Uterus (tissue), 4 donors: ENCODE measurements at places on chromosomes 6 and 20. TPM values are rescaled to one million over a fixed set of nuclear protein-coding genes. Genes with fewer than 3 reads are reported as not detected.

The SYNDIG1 gene
- total RNA-seq = 3.4 TPM

DNA sequence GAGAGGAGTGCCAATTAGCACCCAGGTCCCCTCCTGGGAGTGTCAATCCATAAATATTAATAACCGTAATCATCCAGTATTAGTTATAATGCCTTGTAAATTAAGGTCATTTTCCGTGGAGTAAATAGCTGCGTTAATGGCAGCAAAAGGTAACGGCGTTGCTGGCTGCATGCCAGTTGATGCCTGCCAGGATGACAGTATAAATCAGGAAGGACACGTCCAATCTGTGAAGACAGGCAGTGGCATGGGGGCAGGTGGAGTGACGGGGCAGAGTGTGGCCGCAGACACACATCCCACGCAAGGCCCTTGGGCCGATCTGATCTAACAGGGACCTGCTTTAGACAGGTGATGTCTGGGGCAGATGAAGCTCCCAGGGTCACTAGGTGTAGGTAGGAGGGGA is 49.1 kb downstream of the KCNB1 start:
- no peak for DNase-seq

DNA sequence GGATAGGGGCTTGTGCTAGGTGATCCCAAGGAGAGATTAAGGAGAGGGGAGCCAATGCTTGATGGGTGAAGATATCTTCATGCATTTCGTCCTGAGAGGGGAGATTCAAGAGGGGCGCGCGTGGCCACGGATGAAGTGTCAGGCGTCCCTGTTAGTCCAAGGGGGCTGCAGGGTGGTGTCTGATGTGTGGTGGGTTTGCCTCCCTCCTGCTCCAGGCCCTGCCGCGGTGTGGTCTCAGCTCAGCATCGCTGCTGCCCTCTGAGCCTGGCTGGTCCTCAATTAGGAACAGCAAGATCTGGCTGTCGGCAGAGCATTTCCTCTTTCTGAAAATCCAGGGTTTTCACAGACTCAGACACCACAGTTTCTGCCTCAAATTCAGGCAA is 318.0 kb downstream of the THBS2 start:
- DNase-seq = no peak

DNA sequence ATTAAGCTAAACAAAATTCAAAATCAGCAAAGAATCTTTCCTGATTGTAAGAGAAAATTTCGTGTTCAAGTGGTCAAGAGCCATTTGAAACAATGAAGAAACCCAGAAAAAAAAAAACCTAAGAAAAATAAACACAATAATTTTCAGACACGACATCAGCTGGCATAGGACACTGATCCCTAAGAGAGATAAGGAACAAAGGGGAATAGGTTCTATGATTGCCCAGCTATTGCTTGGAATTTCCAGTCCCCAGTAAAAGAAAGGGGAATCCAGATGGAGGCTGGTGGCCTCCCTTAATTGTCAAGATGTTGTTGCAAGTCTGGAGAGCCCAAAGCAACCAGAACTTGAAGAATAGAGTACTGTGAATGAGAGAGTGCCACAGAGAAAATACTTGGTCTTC is 48.5 kb downstream of the COL12A1 start:
- no peak for DNase-seq

DNA sequence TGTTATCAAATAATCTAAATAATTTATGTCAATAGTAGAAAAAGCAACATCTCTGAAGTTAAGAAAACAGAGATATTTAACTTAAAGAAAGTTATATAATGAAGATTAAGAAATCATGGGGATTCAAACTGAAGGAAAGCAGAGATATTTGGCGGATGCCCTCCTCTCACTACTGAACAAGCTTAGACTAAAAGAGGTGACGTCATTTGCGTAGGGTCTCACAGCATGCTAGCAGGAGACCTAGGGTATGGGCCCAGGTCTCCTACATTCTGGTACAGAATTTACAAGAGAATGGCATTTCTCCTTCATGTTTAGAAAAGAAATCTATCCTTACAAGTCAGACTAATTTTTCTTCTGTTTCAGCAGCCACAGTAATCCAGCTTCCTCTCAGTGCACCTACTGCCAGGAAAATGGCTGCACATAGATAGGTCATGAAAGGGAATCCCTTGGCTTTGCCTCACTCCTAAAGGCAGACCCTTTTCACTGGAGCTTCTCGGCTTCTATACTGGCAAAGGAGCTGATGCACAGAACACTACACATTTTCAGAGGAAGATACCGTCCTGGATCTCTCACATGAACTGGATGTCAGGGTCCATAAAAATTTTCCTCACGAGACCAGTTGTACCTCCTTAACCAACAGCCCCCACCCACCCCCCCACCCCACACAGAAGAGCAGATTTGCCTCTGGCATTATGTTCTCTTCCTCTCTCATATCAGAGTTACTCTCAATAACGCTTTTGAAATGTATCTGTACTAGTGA is 41.8 kb upstream of the DST start:
- no peak for DNase-seq

- peak; percentile 28 for DNase-seq
These were observed 95.3 kb upstream of the BHLHE23 start for GRCh38 chr20:63101781-63102720.

DNA sequence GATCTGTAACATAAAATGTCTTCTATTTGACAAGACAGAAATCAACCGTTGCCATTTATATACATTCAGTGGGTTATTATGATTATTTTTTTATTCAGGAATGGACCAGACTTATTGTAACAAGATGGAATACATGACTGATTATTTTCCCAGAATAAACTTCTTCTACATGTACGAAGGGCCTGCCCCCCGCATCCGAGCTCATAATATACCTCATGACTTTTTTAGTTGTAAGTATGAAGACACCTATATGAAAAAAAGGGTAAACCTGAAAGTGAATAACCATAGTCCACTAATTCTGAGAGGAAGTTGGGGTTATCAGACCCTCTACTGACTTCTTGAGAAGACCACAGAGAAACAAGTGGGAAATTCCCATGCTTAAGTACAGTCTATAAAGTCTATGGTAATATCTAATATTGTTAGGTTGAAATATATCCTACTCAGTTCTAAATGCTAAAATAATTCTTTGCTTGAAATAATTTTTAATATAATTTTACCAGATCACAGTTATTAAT is 15.9 kb downstream of the OR2A4 start:
- no peak for DNase-seq

- peak; percentile 48 for DNase-seq
These were observed 5.5 kb upstream of the SOX4 start for GRCh38 chr6:21587961-21588480.

- peak; percentile 87 for DNase-seq
These were observed 70.8 kb upstream of the RIPOR2 start for GRCh38 chr6:25006565-25007001.

The MLN gene
- total RNA-seq = not detected

The BPIFB2 gene
- total RNA-seq = not detected

The BFSP1 gene
- 2.9 TPM for total RNA-seq

- no peak for DNase-seq
These were observed 43.4 kb downstream of the ENPP1 start for GRCh38 chr6:131851049-131851769.

DNA sequence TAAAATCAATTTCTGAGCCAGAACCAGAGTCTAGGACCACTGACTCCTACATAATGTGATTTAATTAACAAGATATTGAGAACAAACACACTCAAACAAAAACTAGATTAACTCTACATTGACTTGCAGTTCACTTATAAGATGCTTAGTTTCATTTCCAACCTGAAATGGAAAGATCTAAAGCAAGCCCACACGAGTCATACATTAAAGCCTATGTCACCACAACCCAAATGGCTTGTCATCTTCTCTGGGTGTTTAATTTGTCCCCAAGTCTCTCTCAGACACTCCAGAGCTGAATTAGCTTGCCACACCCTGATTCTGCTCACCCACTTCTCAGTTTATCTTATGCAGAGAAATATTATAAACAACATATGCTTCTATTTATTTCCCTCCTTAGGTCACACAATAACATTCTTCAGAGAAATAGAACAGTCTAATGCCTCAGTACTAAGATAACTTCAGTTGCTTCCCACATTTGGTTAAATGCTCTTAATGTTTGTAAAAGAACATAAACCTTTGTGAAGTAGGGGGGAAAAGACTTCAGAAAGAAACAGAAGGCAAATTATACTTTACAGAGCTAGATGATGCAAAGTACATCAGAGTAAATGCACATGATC is 8.8 kb upstream of the FBXO30 start:
- DNase-seq = no peak

- DNase-seq = no peak
These were observed 67.4 kb upstream of the BHLHE23 start for GRCh38 chr20:63074182-63074581.

The EYA2 gene
- total RNA-seq = 3.8 TPM

- no peak for DNase-seq
These were observed 185.2 kb downstream of the SLC24A3 start for GRCh38 chr20:19397666-19398065.

GRCh38 chr6:14348389-14348788 is 230.8 kb downstream of the CD83 start:
- no peak for DNase-seq

- no peak for DNase-seq
These were observed 188.1 kb downstream of the UST start for GRCh38 chr6:148934961-148935360.

The SRSF12 gene
- total RNA-seq = 12.7 TPM

- peak; percentile 75 for DNase-seq
These were observed 16.2 kb upstream of the UBR2 start for GRCh38 chr6:42547407-42548329.

DNA sequence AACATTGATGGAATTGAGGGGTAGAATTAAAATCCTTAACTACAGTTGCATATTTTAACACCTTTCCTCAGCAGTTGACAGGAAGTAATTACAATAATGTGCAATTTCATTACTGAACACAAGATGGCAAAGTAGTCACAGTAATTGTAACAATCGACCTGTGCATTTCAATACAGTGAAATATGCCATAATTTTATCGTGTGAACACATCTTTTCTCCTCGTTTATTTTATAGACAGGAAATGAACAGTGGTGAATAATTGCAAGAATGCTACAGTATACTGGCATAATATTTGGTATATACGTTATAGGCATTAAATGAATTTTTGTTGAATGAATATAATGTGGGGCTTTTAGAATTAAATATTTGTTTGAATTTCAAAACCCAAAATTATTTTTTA is 25.0 kb downstream of the CYB5R4 start:
- no peak for DNase-seq

The CRISP3 gene
- total RNA-seq = not detected

DNA sequence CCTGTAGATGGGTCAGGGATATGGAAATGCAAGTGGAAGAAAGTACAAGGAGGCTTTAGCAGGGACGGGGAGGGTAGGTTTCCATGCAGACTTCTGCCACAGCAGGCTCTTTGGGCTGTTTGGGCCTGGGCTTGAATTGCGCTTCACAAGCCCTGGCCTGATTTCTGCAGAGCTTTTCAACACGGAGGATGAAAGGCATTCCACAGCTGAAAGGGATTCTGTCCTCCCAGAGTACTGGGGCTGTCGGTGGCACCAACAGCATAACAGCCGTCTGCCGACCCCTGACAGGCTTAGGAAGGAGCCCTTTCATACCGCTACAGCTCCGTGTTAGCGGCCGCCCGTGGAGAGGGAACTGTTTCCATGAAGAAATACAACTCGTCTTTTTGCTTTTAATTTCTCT is 22.9 kb upstream of the TBC1D7 start:
- DNase-seq = no peak

The VWA7 gene
- 0.88 TPM for total RNA-seq

DNA sequence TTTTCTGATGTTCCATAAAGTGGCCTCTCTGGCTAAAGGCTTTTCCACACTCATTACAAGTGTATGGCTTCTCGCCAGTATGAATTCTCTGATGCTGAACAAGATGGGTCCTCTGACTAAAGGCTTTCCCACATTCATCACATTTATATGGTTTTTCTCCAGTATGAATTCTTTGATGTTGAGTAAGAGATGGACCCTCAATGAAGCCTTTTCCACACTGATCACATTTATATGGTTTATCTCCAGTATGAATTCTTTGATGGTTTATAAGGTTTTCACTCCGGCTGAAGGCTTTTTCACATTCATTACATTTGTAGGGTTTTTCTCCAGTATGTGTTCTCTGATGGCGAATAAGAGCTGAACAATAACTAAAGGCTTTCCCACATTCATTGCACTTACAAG is 20.4 kb downstream of the ZNF184 start:
- no peak for DNase-seq

GRCh38 chr20:36384022-36384619 is 78.0 kb downstream of the DLGAP4 start:
- DNase-seq = no peak

The GABRR2 gene
- total RNA-seq = 1.7 TPM

DNA sequence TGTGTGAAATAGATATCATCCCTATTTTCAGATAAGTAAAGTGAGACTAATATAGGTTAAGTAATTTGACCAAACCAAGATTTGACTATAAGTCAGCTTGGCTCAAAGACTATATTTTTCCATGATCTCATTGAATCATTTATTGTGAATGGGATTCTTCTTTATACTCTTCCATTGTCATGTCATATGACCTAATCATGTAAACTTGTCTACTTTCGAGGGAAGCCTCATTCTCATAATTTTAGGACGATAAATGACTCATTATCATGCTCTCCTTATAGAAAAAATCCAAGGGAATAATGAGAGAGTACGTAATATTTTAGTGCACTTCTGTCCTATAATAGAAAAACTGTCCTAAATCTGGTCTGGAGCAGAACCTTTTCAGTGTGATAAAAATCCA is 40.9 kb upstream of the CCN6 start:
- no peak for DNase-seq
